ENCODE measurements at places on chromosomes 4 and X.

GRCh38 chr4:20614816-20615215, 85.4 kb upstream of the PACRGL start:
- DNase-seq = no peak

DNA sequence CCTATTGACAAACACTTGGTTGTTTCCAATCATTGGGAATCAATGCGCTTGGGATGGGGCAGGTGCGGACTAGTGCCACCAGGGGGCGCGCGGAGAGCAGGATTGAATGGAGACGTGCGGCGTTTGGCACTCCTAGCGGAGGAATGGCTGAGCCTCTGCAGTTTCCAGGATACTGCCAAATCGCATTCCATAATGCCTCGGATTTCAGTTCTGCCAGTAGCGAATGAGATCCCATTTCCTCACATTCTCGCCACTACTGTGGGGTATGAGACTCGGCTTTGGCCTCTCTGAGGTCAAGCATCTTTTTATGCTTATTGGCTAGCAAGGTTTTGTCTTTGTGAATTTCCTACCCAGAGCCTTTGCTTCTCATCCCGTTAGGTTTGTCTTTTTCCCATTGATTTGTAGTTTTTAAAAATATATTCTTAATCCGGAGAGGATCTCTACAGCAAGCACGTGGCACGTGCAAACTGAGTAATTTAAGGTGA, 28.7 kb downstream of the CLDN34 start:
- peak; percentile 83 for DNase-seq

GRCh38 chrX:1451661-1452515, 821 bp downstream of the ASMTL start:
- DNase-seq = no peak

GRCh38 chr4:76737771-76738085, 160.2 kb downstream of the SOWAHB start:
- no peak for DNase-seq

GRCh38 chrX:146055733-146056132, 238.1 kb downstream of the SLITRK2 start:
- no peak for DNase-seq

DNA sequence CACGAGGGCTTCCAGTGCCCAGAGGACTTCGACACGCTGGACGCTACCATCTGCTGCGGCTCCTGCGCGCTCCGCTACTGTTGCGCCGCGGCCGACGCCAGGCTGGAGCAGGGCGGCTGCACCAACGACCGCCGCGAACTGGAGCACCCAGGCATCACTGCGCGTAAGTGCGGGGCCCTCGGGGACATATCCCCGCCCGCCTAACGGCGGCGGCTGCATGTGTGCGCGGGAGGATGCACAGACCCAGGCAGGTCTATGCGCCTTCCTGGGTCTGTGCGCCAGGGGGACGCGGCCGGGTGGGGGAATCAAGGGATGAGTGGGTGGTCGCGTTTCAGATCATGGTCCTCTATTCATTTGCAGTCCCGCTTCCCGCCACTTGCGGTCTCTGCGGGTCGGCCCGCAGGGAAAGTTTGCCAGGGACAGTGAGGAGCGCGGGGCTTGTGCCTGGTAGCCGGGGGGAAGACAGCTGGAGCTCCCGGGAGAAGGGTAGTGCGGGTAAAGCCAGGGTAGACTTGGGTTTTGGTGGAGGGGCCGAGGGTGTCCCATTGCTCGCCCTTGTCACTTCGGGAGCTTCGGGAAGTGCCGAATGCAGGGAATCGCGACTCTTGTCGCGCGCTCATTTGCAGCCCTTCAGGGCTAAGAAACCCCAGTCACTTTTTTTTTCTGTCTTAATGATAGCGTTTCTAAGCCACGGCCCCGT, 1.0 kb downstream of the SHISA3 start:
- DNase-seq = no peak
